Mesenteric fat pad (tissue), 1 donor: ENCODE measurements at places on chromosomes 1 and 21. TPM values are rescaled to one million over a fixed set of nuclear protein-coding genes. Genes with fewer than 3 reads are reported as not detected.
A peak's percentile ranks its signal among the peaks of the same experiment; 100 is the strongest.

GRCh38 chr1:30267046-30267445 is 456.3 kb downstream of the MATN1 start:
- DNase-seq: peak; percentile 57

GRCh38 chr1:41728403-41729202 is 190.1 kb downstream of the HIVEP3 start:
- DNase-seq: no peak

GRCh38 chr1:218588540-218589172 is 243.5 kb downstream of the TGFB2 start:
- DNase-seq: no peak

DNA sequence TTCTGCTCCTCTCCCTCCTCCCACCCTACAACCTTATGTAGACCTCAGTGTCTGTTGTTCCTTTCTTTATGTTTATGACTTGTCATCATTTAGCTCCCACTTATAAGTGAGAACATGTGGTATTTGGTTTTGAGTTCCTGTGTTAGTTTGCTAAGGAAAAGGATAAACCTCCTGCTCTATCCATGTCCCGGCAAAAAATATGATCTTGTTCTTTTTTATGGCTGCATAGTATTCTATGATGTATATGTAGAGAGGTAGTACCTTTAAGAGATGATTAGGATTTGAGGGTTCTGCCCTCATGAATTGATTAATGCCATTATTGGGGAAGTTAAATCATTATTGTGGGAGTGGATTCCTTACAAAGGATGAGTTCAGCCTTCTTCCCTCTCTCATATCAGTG is 41.8 kb downstream of the LRIF1 start:
- DNase-seq: no peak

ABCG1 gene
- 25.9 TPM for total RNA-seq

DNA sequence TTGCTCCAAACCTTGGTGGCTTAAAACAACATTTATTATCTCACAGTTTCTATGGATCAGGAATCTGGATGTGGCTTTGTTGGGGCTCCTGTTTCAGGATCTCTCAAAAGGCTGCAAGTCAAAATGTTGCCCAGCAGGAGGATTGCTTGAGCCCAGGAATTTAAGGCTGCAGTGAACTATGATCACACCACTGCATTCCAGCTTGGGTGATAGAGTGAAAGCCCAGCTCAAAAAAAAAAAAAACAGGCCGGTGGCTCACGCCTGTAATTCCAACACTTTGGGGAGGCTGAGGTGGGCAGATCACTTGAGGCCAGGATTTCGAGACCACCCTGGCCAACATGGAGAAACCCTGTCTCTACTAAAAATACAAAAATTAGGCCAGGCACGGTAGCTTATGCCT is 30.0 kb downstream of the BCAS2 start:
- DNase-seq: no peak

CLCA2 gene
- 1.9 TPM for total RNA-seq

LSS gene
- total RNA-seq: 81.3 TPM

- DNase-seq: no peak
These were observed 62.6 kb upstream of the CD1D start for GRCh38 chr1:158117854-158118704.

FAM151A gene
- 0.84 TPM for total RNA-seq

FGGY gene
- 13.8 TPM for total RNA-seq

- no peak for DNase-seq
These were observed 15.6 kb downstream of the UTP11 start for GRCh38 chr1:38028105-38028591.

GRCh38 chr1:85297855-85298629 is 21.6 kb upstream of the BCL10 start:
- DNase-seq: no peak

RXFP4 gene
- total RNA-seq: not detected

LCE2A gene
- not detected for total RNA-seq

GRCh38 chr1:51415963-51416362 is 85.6 kb upstream of the TTC39A start:
- no peak for DNase-seq

DNA sequence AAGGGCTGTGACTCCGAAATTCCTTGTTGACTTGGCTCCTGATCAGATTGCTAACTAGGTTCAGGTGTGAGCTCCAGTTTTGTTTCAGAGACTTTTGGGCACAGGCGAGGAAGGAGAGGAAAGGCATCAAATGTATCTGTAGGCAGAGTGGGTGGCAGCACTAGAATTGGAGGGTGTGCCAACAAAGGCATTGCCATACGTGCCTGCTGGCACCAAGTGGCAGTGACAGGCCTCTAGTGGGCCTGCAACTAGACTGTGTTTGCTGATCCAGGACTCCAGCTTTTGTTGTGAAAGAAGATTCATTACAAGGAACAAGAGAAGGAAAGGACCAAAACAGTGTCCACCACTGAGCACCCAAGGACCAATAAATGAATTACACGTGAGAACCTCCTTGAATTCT is 79.5 kb downstream of the TM2D1 start:
- DNase-seq: no peak

- no peak for DNase-seq
These were observed 50.4 kb downstream of the CD34 start for GRCh38 chr1:207860531-207860930.

TTC39A gene
- 0.45 TPM for total RNA-seq

DNA sequence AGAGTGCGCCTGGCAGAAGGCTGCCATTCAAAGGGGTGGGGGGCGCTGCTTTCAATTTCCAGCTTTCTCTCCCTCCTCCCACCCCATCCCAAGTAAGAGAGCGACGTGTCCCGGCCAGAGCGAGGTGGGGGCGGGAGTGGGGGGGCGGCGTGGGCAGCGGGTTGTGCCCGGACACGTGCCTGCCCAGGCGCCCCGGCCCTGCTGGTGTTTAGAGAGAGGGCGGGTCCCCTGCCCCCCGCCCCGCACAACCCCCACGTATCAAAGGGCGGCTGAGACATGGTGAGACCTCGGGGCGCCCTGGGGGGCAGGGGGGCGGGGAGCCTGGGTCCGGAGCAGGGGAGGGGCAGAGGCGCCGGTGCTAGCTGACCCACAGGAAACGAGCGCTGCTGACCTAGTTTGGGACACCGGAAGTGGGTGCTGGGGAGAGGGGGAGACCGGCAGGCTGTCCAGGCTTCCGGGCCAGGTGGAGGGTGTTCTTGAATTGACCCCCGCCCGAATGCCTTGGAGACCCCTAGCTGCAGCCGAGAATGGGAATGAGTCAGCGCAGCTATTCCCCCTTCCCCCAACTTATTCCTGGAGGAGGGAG is 1.3 kb downstream of the ZBTB7B start:
- no peak for DNase-seq

GBP1 gene
- total RNA-seq: 21.5 TPM

DNA sequence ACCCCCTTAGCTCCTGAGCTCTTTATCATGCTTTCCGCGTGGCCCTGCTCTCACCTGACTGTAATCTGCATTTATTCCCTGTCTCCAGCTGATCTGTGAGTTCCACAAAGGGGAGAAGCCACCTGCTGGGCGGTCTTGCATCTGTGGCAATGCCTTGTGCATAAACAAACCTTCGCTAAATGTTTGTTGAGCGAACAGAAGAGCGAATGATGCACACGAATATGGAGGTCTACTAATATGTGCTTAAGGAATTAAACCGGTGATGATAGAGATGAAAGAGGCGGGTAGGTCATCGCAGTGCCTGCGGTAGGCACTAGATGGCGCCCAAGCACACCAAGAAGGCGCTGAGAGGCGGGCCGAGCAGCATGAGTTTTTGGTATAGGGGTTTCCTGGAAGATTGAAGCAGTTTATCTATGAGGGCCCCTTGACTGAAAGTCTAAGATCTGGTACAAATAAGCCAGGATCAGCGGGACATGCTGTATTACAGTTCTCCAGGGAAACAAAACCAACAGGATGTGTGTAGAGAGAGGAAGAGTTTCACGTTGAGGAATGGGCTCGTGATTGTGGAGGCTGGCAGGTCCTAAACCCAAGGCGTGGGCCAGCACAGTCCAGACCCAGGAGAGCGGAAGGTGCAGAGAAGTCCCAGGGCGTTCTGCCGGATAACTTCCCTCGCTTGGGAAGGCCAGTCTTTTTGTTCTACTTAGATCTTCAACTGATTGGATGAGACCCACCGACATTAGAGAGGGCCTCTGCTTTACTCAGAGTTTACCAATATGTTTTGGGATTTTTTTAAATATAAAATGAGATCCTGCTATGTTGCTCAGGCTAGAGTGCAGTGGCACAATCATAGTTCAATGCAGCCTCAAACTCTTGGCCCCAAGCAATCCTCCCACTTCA is 34.7 kb downstream of the TOMM20 start:
- DNase-seq: peak; percentile 22

CLDN14 gene
- total RNA-seq: not detected

DNA sequence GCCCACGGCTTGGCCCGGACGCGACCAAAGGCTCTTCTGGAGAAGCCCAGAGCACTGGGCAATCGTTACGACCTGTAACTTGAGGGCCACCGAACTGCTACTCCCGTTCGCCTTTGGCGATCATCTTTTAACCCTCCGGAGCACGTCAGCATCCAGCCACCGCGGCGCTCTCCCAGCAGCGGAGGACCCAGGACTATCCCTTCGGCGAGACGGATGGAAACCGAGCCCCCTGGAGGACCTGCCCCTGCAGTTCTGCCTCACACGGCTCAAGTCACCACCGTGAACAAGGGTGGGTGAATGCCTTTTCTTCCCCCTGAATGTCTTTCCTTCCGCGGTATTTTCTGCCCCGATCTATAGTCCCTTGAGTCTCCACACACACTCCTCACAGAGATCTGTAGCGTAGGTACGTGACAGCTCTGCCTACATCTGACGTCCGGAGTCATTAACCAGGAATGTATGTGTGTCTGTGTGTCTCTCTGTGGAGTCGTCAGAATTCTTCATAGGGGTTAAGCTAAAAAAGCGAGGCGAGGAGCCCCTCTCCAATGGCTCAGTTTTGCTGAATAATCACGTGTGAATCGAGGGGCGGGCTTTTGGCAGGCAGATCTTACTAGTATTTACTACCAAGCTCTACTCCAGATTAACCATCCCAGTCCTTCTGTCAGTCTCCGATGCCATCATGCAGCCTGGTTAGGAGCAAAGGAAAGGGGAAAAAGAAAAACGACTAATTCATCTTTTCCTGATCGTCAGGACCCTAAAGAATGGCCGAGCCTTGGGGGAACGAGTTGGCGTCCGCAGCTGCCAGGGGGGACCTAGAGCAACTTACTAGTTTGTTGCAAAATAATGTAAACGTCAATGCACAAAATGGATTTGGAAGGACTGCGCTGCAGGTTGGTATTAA is at the start of gene CDKN2C:
TSS of gene CDKN2C (plus strand) at position 635 of the 898 bp plus-strand sequence. CDS start at position 759, 124 bp downstream.
- no peak for DNase-seq

GRCh38 chr1:217769768-217770167 is 138.6 kb downstream of the SPATA17 start:
- no peak for DNase-seq

- DNase-seq: peak; percentile 87
These were observed 744 bp upstream of the DDX20 start for GRCh38 chr1:111754984-111755330.

GRCh38 chr1:153597206-153597605 is 15.7 kb downstream of the S100A16 start:
- no peak for DNase-seq

SH2D1B gene
- 0.61 TPM for total RNA-seq

FCER1A gene
- 0.80 TPM for total RNA-seq
